ENCODE measurements at places on chromosomes 7 and 10.

DNA sequence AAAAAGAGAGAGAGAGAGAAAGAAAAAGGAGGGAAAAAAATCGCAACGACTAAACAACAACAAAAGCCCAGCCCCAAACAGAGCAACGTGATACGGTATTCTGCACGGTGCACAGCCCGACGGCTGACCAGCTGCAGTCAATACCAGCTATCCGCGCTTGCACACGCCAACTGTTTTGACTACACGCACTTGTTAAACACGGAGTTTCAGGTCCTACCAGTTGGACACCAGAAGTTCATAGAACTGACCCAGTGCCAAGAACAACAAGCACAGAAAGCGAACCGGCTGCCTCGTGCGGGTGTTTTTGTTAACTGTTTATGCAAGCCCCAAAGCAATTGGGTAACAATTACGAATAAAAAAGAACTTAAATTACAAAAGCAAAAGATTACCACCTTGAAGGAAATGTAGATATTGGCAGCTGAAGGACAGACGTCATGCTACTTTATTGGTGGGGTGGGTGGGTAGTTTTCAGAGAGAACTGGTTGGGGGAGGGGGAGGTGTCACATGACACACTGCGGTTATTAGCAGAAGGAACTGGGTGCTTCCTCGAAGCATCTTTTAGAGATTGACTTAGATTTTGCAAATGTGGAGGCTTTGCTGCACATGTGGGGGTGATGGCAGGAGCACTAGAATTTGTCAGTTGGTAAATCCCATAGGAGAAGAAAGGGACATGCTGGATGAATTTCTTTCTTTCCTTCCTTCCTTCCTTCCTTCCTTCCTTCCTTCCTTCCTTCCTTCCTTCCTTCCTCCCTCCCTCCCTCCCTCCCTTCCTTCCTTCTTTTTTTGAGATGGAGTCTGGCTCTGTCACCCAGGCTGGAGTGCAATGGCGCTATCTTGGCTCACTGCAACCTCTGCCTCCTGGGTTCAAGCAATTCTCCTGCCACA lies 110.6 kb upstream of the EFCAB10 start:
- DNase-seq, result peak; percentile 35

- no peak for DNase-seq
Measured at GRCh38 chr10:5196702-5197113, at the start of gene AKR1C4. Gene AKR1C4, plus strand, starts transcription at chr10:5196837. Its CDS starts 31 bp downstream, at chr10:5196868.

DNA sequence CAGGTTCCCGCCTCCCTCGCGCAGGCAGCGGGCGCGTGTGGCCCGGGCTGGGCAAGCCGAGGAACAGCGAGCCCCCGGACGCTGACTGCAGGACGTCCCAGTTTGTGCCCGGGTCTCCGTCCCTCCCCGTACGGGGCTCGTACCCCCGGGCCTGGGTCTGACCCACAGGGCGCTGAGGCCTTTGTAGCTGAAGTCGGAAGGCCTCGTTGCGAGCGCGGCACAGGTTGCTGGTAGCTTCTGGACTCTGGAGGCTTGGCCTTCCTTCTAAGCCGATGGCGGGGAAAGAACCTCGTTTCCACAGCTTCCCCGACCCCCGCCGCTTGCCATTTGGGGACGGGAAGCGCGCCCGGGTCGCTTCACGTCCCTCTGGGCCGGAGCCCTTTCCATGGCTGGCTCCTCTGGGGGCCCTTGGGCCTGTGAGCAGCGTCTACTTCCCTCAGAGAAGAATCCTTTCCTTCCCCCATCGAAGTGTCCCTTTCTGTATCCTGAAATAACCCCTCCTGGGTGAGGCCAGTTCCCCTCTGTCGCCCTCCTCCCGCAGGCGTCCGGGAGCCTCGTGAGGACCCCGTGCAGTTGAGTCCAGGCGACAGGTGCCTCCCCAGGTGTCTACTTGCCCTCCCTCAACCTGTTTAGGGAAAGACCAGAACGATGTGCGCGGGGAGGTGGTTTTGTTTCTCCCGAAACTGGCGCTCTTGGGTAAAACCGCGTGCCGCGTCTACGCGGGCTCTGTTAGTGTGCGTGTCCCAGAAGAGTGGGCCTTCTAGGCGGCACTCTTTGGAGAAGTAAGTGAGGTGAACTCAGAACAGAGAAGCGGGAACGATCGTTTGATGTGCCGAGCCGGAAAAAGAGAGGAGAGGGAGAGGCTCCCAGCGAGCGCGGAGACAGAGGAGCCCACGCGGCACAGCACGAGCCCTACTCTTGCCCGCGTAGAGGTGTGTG lies 9.3 kb downstream of the EVX1 start:
- no peak for DNase-seq

DNA sequence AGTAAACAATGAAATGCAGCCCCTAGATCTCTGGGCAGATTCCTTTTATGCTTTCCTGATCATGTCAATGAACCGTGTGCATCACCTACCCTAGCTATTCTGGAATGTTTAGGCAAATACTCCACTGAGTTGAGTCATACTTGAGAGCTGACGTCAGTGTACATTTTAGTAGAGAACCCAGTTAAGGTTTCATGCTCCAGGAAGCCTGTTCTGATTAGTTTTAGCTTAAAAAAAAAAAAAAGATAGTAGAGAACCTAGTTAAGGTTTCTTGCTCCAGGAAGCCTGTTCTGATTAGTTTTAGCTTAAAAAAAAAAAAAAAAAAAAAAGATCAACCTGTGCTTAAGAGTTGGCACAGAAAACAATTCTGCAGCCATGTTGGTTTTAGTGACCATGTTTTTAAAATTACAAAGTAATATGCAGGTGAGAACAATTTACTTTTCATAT lies 3.7 kb upstream of the MCU start:
- no peak for DNase-seq

GRCh38 chr7:99928994-99929729 lies at the start of gene GJC3:
Gene GJC3, minus strand, starts transcription at chr7:99929620. Its CDS starts 0 bp downstream, at chr7:99929620.
- peak; percentile 6 for DNase-seq

- DNase-seq, result no peak
Measured at GRCh38 chr10:19347621-19348020, 299.0 kb downstream of the MALRD1 start.

DNA sequence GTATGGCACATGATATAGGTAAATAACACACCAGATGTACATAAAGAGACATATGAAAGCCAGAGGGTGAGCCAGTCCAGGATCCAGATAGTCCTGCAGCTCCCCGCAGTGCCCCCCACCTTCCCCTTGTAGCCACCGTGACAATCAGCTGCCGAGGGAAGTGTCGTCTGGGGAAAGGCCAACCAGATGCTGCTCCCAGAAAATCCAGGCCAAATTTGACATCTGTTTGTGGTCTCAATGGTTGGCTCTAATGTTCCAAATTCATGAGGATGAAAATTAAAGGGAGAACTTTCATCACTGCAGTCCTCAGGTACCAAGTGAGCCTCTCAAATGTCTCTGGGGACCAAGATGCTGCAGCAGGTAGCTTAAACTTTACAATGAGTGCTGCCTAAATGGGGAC lies 210.3 kb downstream of the PTEN start:
- DNase-seq, result no peak

GRCh38 chr10:63069318-63069717 lies 63.8 kb upstream of the NRBF2 start:
- no peak for DNase-seq

DNA sequence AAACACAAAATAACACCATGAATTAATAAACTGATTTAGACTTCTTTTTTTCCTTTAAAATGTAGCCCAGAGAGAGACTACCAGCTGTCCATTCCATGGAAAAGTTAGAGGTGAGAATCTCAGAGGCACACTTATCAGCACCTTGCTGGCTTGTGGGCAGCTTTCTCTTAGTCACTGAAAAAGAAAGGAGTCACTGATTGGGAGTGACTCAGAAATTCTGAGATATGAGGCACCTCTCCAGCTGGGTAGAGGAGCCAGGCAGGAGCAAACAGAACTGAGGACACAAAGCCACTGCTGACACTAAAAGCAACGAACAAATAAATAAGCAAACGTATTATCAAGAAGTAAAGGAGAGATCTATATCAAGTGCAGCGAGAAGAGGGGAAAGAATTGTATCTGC lies 310.6 kb downstream of the PARD3 start:
- DNase-seq, result no peak

GRCh38 chr7:109751241-109751640 lies 1181.6 kb downstream of the DNAJB9 start:
- no peak for DNase-seq

- DNase-seq, result no peak
Measured at GRCh38 chr7:126803060-126803665, 449.6 kb downstream of the GRM8 start.

DNA sequence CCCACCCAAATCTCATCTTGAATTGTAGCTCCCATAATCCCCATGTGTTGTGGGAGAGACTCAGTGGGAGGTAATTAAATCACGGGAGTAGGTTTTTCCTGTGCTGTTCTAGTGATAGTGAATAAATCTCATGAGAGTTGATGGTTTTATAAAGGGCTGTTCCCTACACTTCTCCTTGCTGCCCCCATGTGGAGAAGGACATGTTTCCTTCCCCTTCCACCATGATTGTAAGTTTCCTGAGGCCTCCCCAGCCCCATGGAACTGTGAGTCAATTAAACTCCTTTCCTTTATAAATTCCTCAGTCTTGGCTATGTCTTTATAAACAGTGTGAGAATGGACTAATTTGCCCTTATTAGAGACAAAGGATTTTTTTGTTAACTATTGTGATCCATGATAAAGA lies 48.5 kb upstream of the MKX start:
- DNase-seq, result no peak

GRCh38 chr10:77240041-77240652 lies 397.5 kb downstream of the KCNMA1 start:
- DNase-seq, result no peak

DNA sequence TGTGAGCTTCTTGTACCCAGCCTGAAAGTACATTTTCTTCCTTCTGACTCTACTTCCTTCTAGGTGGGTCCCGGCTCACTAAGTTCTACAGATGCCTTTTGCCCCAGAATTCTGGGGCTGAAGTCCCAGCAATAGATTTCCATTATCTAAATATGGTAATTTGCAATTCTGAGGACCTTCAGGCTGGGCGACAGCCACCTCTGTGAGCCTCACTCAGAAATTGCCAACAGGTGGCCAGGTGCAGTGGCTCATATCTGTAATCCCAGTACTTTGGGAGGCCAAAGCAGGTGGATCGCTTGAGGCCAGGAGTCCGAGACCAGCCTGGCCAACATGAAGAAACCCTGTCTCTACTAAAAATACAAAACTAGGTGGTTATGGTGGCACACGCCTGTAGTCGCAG lies 23.7 kb downstream of the CREM start:
- DNase-seq, result no peak

DNA sequence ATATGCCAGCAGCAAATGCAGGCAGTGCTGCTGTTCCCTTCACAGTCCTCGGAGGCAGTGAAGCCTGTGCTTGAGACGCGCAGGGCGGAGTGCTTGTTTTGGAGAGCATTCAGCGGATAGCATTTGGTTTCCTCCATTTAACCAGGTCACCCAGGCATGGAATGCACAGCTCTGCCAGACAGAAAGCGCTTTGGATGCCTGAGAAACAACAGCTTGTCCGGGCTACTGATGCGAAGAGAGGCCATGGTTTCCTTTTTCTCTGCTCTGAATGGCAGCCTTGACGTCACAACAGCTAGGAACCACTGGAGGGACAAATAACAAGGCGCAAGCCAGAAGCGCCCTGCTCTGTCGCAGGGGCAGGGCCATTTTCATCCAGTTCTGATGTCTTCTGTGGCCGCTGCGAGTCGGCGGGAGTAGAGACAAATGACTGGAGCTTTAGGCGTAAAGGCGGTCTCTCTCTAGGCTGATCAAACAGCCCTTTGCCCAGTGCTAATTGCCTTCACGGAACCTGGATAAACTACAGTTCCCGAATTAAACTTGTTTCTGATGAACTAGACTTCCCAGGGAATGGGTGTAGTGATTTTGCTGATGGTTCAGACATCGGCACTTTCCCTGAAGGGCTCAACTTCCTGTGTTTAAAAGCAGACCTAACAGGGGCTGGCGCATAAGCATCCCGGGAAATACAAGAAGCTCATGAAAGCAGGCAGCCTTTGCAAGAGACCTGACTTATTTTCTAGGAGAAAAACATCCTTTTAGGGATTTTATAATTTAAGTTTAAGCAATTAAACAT lies 187.6 kb upstream of the KLF14 start:
- no peak for DNase-seq

DNA sequence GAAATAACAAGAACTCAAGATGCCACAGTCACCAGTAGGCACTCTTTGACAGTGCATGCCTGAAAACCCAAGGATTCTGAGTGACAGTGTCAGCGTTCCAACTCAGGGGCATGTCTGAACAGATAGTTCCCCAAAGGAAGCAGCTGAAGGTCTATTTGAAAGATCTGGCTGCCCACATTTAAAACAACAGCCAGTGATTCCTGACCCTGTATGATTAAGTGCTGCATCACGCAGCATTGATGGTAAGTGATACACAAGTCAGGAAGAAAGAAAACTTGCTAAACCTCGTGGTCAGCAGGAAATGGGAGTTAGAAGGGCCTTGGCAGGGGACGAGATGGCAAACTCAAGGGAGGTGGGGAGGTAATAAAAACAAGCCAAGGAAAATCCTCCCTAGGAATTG lies 1013.1 kb downstream of the TYW1 start:
- DNase-seq, result no peak

DNA sequence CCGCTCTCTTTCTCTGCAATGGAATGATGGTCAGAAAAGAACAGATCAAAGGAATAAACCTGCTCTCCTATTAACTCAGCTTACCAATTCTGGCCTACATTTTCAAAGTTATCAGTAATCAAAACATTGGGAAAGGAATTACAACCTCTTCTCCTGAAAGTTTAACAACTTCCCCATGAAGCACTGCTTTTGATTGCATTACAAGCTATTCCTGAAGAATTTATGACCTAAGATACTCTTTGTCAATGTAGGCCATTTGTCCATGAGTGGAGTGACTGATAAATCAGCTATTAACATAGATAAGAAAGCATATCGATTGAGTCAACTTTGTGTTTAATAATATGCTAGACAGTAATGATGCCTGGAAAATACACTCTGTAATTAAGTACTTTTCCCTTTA lies 271.7 kb upstream of the C7orf33 start:
- DNase-seq, result no peak

DNA sequence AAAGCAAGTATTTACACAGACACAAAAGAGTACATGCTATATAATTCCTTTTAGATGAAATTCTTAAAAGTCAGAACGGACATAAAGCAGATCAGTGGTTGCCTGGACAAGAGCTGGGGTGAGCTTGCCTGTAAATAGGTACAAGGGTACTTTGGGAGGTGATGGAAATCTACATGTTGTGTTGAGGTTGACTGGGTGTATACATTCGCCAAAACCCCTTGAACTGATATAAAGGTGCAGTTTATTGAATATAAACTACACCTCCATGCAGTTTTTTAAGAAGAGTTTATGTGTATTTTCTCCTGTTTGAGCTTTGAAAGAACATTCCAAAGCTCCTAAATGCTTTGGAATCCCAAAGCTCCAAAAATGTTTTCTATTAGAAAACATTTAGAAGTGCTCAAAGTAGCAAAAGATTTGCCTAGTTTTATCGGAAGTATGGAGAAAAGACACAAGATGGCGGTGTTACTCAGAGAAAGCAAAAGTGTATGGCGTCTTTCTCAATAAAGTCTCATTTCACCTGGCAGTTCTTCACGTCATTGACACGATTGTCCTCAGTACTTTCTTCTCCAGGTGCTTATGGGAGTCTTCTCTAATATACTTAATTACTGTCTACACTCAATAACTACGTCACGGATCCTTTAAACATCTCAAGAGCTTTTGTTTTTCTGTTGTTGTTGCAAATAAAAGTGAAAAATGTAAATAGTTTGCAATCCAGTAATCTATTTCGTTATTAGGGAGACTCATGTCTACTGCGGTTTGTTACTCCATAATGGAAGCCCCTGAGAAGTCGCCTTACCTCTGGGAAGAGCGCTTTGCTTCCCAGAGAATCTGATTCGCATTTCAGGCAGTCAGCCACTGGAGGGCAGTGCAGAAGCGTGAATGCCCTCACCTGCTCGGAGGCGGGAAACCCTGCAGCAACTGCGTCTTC lies 14.7 kb upstream of the SEC61G start:
- peak; percentile 45 for DNase-seq

- no peak for DNase-seq
Measured at GRCh38 chr7:47516985-47517600, 64.8 kb downstream of the TNS3 start.

All from stimulated activated CD4-positive, alpha-beta T cell treated with anti-CD3 and anti-CD28 coated beads, TNF-alpha, amount 100 ng/mL, for 4 hours (primary cell).